ENCODE measurements at places on chromosomes 3 and 15.

DNA sequence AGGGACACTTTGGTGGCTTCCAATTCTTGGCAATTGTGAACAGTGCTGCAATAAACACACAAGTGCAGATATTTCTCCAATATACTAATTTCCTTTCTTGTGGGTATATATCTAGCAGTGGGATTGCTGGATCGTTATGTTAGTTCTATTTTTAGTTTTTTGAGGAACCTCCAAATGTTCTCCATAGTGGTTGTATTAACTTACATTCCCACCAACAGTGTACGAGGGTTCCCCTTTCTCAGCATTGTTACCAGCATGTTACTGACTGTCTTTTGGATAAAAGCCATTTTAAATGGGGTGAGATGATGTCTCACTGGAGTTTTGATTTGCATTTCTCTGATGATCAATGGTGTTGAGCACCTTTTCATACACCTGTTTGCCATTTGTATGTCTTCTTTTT lies 92.8 kb downstream of the DAPK2 start:
- DNase-seq = no peak

DNA sequence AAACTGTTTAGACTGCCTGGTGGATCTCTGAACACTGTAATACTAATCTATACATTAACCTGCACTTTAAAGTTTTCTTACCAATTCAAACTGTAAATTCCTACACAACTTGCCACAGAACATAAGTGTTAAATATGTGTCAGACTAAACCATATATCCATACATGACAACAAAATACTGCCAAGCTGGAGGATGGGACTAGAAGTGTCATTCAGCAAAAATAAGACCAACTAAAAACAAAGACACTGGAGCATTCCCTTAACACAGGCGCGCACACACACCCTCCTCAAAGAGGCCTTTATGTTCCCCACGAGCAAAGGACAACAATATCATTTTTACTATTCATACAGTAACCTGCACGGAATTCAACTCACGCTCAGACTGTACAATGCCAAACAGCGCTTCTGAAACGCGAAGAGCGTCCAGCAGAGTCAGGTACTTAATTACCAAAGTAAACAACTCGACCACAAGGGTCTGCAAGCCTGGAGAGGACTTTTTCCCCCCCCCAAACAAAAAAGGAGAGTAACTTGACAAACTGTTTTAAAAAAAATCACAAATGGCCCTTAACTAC lies 1.1 kb downstream of the DCUN1D1 start:
- DNase-seq = no peak

DNA sequence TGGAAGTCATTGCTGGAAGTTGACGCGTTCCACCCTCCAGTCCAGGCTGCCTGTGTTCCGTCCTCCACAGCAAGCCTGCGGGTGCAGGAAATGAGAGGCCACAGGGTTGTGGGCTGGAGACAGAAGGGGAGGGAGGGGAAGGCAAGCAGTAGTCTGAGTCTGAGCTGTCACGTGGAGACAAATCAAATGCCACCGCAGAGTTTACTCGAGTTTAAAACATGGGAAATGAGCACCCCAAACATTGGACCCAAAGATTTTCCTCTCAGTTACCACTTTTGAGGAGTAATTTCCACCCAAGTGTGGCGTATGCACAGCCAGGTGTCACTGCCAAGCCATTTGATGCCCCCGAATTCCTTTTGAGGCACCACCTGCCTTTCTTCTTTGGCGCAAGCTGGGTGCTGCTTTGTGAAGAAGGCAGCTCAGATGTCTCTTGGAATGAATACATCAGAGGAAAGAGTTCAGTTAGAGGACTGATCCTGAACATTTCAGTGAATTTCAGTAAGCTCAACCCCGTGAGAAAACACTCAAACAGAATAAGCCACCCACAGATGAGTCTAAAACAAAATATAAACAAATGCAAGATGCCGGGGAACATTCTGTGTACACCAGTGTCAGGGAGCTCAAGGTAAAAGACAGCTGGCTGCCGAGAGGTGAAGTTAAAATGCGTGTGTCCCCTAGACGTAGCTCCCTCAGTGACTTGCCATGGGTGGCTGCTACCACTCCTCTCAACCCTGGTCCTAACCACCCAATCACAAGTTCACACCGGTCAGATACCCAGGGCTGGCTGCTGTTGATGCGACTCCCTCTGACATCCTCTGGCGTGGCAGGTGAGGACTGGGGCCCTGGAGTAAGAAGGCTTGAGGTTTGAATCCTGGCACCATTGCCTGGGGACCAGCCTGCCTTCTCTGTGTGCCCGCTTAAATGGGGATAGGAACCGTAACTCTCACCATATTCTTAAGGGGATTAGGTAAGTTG lies 203.8 kb downstream of the UACA start:
- no peak for DNase-seq

- DNase-seq = no peak
Measured at GRCh38 chr15:92277776-92278175, 115.9 kb upstream of the ST8SIA2 start.

- no peak for DNase-seq
Measured at GRCh38 chr3:146037697-146038096, 123.3 kb downstream of the PLOD2 start.

DNA sequence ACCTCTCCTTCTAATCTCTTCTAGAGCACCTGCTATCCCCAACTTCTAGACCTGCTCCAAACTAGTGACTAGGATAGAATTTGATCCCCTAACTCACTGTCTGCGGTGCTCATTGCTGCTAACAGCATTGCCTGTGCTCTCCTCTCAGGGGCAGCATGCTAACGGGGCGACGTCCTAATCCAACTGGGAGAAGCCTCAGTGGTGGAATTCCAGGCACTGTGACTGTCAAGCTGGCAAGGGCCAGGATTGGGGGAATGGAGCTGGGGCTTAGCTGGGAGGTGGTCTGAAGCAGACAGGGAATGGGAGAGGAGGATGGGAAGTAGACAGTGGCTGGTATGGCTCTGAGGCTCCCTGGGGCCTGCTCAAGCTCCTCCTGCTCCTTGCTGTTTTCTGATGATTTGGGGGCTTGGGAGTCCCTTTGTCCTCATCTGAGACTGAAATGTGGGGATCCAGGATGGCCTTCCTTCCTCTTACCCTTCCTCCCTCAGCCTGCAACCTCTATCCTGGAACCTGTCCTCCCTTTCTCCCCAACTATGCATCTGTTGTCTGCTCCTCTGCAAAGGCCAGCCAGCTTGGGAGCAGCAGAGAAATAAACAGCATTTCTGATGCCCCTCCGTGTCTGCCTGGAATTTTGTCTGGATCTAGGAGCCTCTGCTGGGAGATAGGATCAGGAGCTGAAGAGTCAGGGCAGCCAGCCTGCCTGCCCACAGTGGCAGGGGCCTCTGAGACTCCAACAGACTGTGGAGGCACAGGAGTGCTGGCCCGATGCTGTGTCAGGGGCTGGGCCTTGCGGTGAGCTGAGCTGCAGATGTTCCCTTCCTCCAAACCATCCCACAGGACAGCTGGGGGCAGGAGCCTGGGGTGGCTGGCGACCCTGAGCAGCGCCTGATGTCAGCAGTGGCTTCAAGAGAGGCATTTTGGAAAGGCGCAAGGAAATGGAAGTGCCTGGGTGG lies 3.0 kb downstream of the ISLR start:
- DNase-seq = no peak

DNA sequence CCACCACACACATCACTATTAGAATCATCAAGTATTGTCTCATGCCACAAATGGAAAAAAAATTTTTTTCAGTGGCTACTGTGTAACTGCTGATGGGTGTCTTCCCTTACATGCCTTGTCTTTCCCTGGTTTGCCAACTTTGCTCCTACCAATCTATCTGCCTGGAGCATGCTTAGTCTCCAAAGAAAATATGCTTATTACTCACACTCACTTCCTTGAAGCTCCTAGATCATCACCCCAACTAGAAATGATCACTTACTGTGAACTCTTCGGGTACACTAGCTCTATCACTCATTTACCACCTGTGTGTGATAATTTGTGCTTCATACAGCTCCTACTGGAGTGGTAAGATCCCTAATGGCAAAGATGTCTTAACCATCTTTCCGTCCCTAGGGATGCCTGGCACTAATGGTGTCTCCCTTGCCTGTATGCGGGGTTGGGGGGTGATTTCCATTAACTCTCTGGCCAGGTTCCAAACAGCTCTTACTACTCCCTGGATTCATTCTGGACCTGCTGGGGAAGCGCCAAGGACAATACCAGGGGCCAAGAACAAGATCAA lies 799 bp downstream of the VPS33B start:
- DNase-seq = no peak

DNA sequence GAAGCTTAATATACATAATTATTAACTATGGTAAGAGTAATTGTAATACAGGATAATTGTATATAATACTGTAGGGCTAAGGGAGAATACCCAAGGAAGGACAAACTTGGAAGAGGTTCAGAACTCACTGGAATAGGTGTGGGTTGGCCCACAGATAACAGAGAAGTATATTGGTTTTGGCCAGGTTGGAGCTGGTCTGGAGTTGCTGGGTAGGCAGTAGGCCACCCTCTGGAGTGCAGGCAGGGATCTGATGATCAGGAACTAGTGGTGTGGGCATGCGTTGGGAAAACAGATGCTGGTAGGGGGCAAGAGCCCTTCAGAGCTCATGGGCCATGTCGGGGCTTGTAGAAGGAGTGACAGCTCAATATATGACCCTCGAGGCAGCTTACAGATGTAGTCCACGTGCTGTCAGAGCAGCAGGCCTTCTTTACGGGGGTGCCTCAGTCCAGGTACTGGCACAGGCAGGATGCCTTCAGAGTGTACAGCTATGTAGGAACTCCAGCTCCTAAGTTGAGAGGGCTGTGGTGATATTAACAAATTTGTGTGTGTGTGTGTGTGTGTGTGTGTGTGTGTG lies 12.4 kb downstream of the IREB2 start:
- no peak for DNase-seq

DNA sequence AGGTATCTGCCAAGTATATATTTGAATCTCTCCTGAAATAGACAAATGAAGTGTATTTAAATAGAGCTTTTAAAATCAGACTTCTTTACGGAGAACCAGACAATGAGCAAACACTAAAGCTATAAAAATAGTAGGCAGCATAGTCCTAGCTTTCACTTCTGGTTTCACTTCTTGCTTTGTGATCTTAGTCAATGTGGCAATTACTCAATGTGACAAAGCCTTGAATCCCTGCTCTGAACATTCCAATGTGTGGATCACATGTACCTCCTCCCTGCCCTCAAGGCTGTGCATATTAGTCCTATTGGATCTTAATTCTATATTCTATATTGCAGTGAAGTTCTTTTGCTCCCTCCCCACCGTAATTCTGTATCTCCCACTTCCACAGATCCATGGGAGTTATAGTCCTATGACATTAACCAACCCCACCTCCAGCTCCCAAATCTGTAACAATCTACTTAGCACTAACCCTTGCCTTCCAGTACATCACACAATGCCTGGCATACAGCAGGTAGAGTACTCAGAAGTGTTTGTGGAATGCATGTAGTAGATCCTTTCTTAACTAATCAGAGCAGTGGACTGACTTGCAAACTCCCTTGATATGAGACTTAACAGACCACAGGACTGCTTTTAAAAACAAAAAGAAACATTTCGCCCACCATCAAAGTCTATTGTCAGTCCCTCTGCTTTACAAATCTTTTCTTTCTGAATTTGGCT lies 24.3 kb upstream of the CP start:
- DNase-seq = no peak
